Activated naive CD4-positive, alpha-beta T cell treated with anti-CD3 and anti-CD28 coated beads for 36 hours (primary cell): ENCODE measurements at places on chromosomes 2 and 18.
A peak's percentile ranks its signal among the peaks of the same experiment; 100 is the strongest.

DNA sequence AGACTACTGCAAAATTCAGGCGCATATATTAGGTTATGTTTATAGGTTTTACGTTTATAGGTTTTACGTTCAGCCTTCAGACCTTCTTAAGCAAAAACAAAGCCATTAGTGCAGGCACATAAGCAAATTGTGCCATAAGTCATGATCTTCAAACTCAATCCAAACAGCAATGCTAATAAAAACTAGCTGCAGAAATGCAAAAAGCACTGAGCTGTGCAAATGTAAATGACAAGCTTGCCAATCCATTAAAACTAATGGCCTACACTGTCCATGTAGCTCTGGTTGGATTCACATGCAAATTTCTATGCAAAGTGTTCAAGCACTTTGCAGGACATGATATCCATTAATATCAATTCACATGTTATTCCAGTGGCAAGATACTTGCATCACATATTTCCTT lies 50.9 kb downstream of the LRPPRC start:
- no peak for DNase-seq

GRCh38 chr18:48430150-48430549 lies 21.0 kb upstream of the ZBTB7C start:
- DNase-seq: no peak

GRCh38 chr2:220736778-220737177 lies 835.3 kb downstream of the EPHA4 start:
- DNase-seq: no peak

DNA sequence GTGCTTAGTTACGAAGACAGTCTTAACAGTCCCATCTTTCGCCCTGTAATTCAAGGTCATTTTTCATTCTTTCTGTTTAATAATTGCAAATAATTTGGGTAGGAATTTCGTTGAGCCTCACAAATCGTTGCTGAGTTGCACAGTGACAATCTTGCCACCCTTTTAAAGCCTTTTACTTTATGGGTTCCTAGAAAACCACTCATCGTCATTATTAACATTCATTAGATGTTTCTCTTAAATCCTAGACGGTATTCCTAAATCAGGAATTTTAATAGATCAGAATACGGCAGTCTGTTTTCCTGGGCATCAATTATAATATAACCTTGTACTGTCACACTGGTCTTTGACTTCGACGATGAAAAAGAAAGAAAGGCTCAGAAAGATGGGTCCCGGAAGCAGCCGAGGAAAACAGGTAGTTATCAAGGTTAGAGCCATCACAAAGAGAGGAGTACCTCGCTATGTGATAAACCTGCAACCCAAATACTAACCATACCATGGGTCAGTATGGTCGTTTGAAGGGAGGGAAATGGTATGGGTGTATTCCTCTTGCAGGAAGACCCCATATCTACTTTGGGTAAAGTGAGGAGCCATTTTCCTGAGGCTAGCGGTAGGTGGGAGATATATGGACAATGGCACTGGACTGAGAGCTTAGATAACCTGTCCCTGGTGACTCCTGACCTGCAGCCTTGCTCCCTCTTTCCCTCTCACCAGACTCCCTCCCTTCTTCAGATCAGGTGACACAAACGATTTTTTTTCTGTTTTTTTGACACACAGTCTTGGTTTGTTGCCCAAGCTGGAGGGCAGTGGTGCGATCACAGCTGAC lies 981 bp upstream of the SF3B1 start:
- DNase-seq: no peak

- no peak for DNase-seq
Measured at GRCh38 chr2:145931781-145932395, 1412.0 kb upstream of the ZEB2 start.

DNA sequence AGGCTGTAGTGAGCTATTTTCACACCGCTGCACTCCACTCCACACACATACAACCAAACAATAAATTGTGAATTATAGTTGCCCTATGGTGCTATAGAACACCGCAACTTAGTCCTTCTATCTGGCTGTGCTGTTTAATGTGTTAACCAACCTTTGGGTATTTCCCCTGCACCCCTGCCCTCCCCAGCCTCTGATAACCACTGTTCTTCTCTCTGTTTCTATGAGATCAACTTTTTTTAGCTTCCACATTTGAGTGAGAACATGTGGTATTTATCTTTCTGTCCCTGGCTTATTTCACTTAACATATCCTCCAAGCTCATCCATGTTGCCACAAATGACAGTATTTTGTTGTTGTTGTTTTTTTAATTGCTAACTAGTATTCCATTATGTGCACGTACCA lies 32.5 kb downstream of the TET3 start:
- peak; percentile 30 for DNase-seq

DNA sequence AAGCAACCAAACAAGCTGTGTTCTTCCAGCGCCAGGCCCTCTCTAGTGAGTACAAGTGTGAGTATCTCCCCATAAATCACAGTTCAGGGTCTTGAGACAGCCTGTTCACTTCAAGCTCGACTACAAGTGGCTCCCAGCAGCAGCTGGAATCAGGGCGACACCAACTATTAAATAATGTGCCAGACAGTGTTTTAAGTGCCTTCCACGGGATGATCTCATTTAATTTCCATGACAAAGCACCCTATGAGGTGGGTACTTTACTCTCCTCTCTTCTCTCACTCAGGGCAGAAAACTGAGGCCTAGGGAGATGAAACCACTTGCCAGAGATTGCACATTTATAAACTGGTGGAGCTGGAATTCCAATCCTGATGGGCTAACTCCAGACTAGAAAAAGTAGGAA lies 2.6 kb upstream of the FAM136A start:
- no peak for DNase-seq

- no peak for DNase-seq
Measured at GRCh38 chr2:109392140-109392539, 221.6 kb downstream of the SEPTIN10 start.

DNA sequence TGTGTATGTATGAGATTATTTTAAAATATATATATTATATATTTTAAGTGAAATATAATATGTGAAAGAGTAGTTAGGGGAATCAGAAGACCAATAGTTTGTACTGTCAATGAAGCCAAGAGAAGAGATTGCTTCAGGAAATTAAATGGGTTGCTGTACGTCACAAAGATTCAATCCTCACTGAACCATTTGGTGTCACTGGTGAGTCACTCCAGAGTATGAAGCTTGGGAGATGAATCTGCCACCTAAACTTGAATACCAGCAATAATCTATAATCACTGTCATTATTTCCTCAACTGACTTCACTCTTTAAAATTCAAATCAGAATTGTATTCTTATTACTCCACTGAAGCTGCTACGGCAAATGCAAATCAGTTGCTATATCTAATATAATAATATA lies 41.9 kb upstream of the SCN9A start:
- no peak for DNase-seq

DNA sequence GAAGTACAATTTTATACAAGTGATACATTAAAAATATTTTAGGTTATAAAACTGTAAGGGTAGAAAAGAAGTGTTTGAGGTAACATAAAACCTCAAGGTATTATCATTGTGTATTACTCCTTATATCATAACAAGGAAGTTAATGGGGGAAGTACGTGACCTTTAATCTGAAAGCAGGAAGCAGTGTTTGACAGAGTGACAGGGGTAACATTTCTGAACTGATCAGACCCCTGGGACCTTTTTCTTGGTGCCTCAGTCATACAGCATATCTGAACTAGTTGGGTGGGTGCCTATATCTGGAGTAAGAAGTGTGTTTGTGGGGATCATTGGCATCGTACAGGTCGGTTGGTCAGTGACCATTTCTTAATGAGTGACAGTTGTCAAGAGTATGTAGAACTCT lies 43.0 kb downstream of the MALT1 start:
- no peak for DNase-seq

- no peak for DNase-seq
Measured at GRCh38 chr18:6493194-6493593, 78.5 kb upstream of the L3MBTL4 start.

DNA sequence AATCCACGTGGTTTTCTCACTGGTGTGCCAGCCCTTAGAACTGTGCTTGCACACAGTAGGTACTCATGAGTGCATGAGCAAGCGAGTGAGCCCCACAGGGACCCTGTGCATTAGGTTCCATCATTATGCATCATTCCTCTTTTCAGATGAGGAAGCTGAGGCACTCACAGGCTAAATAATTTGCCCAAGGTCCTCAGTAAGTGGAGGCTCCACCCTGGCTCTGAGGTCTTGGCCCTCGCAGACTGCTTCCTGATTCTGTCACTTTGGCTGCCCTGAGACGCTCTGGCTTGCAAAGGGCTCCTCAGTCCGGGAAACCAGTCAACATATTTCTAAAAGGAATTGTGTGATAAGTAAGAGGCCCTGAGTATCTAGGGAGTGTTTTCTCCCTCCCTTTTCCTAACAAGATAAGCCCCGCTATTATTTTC lies 71.7 kb downstream of the IL1R2 start:
- DNase-seq: no peak

- DNase-seq: no peak
Measured at GRCh38 chr2:219058541-219059374, 2.0 kb downstream of the IHH start.

DNA sequence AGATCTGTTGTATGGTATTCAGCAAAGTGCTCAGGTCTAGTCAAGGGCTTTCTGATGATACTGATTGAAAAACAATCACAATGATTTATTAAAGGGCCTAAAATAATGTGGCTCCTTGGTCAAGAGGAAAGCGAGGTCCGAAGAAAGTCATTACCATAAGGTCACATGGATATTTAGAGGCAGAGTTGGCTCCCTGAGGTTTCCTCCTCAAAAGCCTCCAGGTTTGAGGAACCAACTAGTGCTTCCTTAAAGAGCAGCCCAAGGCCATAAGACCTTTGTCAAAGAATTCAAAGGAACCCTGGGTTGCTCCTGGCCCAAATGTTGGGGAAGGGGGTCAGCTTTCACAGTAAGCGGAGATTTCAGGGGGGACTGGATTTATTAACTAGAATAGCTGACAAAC lies 280.7 kb upstream of the ATP5MC3 start:
- no peak for DNase-seq

- no peak for DNase-seq
Measured at GRCh38 chr2:217938036-217938435, 64.8 kb downstream of the TNS1 start.

DNA sequence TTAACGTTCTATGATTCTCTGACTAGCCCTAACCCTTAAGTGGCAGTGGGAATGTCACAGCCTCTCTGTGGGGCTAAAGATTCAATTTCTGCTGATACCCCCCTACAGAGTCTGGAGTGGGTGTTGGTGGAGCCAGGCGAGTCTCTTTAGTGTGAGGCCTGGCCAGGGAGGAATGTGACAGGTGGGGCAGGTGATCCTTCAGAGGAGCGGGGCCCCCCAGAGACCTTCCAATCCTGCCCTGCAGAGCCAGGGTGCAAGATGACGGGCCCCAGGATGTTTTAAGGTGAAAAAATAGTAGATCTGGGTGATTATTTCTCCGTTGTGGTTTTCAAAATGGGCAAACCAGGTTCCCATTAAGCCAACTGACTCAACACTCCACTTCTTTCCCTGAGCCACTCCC lies 28.2 kb upstream of the DNMT3A start:
- DNase-seq: no peak

DNA sequence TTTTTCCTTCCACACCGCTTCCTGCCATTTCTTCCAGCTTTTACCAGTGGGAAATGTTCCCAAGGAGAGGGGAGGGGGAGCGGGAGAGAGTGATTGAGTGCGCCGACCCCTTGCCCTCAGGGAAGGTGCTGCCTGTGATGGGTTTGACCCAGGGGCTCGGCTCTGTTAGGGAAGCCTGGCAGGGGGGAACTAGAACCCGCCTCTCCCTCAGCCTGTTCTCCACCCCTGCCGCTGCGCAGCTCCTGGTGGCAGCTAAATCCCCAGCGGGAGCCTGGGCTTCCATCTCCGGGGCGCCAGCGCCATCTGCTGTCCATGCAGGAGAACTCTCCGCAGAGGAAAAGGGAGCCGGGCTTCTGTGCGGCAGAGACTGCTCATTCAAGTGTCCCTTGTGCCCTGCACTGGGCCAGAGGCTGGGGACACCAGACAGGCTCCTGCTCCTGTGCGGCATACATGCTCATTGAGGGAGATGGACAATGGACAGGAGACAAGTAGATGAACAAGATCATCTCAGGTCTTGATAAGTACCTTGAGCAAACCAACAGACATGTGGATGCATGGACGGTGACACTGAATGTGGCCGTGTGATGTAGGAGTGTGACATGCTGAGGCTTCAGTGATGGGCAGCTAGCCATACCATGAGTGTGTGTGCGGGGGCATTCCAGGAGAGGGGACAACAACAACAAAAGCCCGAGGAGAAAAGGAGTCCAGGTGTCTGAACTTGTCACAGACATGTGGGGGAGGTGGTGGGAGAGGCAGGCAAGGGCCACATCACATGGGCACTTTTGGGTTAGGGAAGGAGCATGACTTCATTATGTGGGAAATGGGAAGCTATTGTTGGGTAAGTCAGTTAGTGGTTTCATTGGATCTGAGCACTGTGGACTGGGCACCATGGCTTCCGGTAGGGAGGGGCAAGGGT lies 13.3 kb downstream of the CHPF start:
- DNase-seq: peak; percentile 90

GRCh38 chr2:28986429-28986828 lies 5.3 kb downstream of the TOGARAM2 start:
- DNase-seq: no peak

DNA sequence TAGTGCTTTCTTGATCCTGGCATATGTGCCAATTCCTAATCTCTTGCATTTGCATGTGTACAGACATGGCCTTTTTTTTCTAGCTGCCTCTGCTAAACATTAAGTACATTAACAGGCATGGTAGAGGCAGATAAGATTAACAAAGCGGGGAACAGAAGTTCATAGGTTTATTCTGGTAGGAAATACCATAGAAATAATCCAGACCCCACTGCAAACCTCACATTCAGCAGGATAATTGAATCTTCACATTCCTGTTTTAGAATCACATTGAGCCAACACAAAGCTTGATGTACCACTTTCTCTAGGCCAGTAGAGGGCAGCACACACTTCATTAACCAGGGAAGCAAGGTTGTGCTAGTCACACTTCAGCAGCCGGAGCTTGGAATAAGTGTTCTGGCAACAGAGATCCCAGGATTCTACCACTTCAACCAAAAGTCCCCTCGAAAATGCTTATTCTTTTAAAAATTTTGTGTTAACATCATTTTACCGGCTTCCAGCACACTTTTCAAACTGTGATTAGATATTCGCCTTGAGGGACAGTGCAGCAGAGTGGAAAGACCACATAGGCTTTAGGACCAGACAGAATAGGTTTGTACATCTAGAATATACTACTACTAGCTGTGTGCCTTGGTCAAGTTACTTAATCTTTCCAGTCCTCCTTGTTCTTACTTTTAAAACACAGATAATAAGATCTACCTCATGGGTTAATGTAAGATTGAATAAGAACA lies 420.2 kb upstream of the CHST9 start:
- DNase-seq: peak; percentile 50
